Sciatic nerve (tissue), 2 donors: ENCODE measurements at places on chromosomes 5 and 9. TPM values are rescaled to one million over a fixed set of nuclear protein-coding genes. Genes with fewer than 3 reads are reported as not detected.

DNA sequence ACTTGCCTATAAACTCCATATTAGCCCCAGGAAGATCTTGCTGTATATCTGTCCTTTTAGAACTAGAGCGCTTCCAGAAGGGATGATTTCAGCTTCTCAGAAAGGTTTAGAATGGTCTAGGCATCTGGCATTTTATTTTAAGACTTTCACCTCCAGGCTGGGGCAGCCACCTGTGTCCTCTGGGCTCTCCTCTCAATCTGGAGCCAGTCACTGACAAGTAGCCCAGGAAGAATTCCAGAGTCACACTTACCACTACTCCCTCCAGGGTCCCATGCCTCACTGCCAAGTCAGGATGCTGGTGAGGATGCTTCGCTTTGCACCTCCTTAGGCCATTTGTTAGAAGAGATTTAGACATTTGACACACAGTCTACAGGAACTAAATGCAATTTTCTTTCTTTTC is 20.8 kb downstream of the B4GALT1 start:
- peak; percentile 13 for DNase-seq

DNA sequence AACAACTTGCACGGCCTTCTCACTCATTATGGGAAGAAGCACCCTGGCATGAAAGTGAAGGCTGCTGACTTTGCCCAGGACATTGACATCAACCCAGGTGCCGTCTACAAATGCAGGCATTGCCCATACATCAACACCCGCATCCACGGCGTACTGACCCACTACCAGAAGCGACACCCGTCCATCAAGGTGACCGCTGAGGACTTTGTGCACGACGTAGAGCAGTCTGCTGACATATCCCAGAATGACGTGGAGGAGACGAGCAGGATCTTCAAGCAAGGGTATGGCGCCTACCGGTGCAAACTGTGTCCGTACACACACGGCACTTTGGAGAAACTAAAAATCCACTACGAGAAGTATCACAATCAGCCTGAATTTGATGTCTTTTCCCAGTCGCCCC is 65.4 kb downstream of the ZNF462 start:
- no peak for DNase-seq

ZNG1C gene
- total RNA-seq = 28.1 TPM

- no peak for DNase-seq
Measured at GRCh38 chr5:147479949-147480348, 29.9 kb downstream of the DPYSL3 start.

TRIO gene
- 192 TPM for total RNA-seq

- no peak for DNase-seq
Measured at GRCh38 chr9:95065224-95065623, 252.3 kb downstream of the FANCC start.

TLE1 gene
- 56.6 TPM for total RNA-seq

FBLL1 gene
- total RNA-seq = 0.22 TPM

MSX2 gene
- total RNA-seq = 0.49 TPM

CERCAM gene
- total RNA-seq = 41.7 TPM

RORB gene
- total RNA-seq = 2.5 TPM

TRAF1 gene
- total RNA-seq = 8.0 TPM

DNA sequence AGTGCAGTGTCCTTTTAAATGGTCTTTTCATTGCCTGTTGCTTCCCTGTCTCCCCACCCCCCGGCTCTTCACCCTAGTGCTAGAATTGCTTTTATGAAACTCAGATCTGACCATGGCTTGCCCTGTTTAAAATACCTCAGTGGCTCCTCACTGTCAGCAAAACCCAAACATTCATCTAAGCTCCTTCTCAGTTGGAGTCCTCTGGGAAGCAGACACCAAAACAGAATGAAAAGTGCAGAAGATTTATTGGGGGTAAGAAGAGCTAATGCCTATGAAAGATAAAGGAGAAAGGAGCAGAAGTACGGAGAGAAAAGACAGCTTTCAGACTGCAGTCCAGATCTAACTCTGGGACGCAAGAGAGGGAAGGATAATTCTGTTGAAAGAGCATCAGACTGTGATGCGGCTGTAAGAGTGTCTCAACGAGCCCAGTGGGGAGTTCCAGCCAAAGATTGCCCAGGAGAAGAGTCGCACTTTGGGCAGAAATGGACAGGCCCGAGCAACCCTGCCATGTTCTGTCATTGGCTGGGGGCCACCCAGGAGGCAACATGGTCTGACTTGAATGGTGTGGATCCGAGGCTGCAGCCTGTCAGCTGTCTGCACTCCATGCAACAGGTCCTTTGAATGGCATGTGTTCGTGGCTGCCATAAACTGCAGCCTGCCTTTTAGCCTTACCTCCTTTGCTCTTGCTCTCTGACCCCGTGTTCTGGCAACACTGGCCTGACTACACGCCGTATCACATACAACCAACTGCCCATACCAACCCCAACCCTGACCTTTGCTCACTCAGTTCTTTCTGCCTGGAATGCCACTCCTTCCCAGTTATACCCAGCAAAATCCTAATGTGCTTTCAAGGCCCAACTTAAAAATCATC is 55.9 kb downstream of the IRF1 start:
- DNase-seq = no peak

DNA sequence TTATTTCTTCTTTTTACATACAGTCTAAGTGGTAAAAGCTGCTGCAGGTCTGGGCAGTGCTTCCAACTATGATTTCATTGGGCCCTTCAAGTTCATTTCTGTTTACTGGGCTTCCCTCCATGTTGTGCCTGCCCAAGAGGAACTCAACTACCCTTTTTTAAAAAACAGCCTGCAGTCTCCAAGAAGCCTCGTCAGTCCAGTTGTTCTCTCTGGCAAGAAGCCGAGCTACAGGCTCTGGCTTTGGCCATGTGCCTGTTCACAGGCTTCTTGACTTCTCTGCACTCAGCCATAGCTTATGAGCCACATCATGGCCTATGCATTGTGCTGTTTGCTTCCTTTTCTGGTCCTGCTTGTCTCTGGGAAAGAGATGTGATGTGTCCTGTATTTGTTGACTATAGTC is 119.7 kb upstream of the PJA2 start:
- no peak for DNase-seq

GRCh38 chr5:172838151-172838875 is 4.3 kb downstream of the ERGIC1 start:
- DNase-seq = no peak

DNA sequence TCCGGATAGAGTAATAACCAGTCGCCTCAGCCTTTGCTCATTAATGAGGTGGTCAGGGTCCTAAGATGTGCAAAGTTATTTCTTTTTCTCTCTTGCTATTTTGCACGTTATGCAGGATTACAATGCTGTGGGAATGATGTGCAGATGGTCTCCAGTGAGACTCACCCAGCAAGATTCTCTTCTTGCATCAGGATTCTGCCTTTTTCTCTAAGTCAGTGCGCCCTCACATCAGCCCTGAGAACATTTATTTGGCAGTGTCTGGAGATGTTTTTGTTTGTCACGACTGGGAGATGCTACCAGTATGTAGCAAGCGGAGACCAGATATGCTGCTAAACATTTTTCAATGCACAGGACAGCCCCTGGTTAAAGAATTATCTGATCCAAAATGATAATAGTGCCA is 280.3 kb upstream of the WWC1 start:
- DNase-seq = no peak
